ENCODE measurements at places on chromosomes 11 and 22.

DNA sequence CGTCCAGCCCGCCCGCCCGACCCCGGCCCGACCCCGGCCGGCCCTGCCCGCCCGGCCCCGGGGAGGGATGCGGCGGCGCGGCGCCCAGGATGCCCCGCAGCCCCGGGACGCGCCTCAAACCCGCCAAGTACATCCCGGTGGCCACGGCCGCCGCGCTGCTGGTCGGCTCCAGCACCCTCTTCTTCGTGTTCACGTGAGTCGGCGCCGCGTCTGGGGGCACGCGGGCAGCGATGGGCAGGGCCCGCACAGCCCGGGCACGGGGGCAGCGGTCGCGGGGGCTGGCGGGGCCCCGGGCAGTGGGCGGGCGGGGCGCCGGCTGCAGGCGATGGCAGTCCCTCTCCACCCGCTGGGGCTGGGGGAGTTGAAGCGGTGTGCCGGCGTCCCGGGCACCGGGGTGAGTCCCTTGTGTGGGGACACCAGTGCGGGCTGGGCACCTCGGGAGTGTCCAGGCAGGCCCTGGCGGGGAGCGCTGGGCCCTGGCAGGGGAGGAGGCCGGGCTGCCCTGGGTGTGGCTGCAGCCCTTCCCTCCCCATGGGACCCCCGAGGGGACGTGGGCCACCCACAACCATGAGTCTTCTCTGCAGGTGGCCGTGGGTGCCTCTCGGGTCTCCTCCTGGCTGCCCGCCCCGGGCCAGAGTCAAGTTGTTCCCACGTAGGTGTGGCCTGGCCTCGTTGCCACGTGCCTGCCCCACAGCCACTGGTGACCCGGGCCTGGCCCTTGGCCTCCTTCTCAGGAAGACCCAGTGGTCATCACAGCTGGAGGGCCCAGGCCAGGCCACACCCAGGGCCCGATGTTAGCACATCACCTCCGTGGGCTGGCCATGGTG, 468 bp downstream of the ZDHHC8 start:
- DNase-seq: no peak

DNA sequence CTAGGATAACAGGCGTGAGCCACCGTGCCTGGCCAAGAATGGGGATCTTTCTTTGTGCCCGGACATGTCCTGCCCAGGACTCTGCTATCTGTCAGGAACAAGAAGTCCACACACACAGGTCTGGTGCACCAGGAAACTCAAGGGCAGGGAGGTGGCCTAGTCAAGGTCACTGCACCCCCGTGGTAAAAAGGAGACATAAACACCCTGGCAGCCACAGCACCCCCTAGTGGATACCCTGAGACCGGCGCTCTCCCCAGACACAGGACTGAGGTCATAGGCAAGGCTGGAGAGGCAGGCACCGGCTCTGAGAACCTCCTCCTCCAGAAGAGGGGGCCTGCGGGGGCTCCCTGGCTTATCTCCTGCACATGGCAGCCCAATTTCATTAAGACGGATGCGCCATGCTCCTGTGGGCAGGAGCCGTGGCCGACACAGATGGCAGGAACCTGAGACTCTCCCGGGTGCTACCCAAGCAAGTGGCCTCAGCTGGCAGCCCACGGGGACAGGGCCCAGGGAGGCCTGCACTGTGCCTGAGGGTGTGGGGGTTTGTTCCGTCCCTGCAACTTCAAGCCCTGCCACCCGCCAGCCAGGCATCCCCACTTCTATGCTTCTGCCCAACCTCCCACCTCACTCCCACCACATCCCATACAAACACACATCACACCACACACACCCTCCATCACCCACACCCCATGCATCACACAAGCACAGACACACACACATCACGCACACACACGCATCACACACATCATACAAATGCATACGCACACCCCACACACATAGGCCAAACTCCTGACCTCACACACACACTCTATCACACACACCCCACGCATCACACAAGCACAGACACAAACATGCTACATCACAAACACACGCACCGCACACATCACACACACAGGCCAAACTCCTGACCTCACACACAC, 19.6 kb downstream of the MACROD1 start:
- no peak for DNase-seq

DNA sequence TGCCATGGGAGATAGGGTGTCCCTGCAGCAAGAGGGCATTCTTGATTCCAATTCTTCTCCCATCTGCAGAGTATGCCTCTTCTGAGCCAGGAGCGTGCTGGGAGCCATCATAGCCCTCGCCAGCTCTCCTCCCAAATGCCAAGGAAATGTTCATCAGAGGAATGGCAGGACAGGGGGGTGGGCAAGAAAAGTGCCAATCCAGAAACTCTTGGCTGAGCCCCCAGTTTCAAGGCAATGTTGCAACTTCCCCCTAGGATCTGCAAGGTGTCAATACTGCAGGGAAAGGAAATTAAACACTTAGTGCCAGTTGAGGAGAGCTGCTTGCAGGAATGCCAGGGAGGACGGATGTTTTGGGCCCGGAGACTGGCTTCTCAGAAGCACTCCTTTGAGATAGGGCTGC, 94.8 kb upstream of the PRDM11 start:
- DNase-seq: no peak

DNA sequence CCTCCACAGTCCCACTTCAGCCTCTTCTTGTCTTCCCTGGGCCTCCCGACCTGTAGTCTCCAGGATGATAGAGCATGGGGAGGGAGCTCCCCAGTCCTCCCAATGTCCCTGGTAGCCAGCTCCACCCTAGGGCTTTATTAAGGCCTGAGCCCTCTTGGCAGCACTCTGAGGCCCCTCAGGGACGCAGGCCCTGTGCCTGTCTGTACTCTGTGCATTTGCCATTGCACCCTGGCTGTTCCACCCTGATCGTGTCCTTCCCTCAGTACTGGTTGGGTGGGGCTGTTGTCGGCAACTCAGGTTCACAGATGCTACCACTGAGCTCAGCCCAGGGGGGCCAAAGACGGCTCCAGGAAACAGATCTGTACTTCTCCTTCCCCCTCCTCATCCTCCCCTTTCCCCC, 7.2 kb downstream of the SSTR3 start:
- no peak for DNase-seq

DNA sequence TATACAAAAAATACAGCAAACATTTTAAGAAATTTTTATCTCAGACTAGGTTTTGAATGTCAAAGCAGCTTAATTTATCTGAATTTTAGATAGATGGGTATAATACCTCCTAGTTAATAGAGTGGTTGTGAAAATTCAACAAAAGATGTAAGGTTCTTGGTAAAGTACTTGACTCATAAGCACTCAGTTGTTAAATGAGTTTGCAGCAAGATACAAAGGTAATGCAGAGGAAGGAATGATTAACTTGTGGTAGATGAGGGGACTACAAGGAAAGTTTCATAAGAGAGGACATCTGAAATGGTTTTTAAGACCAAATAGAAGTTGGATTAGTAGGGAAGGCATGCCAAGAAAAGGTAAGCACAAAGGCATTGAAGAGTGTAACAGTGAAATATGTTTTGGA, 37.4 kb downstream of the PPME1 start:
- DNase-seq: no peak

DNA sequence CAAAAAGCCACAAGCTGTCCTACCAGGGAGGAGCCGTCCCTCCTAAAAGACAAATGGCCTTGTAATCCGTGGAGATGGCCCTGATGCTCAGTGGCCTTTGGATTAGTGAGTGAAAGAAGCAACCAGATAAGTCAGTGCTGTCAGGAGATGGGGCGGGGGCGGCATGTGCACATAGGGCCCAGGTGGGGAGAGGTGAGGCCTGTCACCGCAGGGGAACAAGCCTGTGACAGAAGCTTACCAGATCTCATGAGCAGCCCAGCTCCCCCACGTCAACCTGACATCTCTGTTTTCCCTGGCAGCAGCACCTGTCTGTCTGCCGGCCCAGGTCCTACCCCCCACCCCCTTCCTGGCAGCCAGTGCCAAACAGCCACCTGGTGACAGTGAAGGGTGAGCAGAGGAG, 162.6 kb downstream of the BUD13 start:
- DNase-seq: no peak

DNA sequence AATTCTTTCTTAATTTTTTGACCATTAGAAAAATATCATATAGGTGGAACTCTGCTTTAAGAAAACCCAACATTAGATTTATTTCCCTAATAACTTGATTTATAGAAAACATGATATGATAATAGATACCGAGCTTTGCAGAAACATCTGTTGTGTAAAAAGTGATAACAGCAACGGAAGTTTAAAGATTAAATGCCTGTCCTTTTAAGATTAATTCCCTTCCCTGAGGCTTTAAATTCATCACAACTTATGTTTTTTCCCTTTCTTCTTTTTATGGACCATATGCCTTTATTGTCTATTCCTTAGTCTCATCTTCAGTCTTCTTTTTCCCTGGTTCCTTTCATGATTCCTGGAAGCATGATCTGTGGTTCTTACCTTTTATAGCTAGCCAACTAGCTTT, 1.9 kb downstream of the USP47 start:
- no peak for DNase-seq

DNA sequence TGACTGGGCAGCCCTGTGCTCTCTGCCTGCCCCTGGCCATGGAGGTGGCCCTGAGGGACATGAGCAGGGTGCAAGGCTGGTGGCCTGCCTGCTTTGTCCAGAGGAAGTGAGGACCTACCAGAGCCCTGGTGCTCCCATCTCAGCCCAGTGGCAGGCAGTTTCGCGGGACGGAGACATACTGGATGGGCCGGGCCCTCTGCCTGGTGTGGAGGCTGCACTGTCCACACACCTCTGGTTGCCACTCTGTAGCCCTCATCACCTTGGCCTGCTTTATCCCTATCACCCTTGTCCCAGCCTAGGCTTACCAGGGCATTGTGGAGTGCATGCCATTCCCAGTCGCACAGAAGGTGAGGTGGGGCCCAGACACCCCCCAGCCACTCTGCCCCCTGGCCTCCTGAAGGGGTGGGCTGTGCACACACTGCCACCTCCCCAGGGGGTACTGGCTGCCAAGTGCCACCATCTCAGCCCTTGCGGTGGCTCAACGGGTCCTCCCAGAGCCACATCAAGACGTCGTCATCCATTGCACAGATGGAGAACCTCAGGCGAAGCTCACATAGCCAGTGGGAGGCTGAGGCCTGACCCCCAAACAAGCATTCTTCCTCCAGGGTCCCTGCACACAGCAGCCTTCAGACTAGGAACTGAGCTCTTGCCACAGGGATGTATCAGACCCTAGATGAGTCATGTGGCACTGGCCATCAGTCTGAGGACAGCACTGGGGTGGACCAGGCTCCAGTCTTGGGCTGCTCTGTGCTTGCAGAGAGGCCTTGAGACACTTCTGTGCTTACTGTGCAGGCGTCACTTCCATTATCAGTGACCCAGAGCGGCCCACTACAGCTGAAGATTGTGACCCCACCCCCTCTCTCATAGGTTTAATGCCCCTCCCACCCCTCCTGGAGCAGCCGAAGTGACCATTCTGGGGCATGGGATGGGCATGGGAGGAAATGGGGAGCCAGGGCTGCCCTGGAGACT, 176.1 kb downstream of the IGLL1 start:
- no peak for DNase-seq

- no peak for DNase-seq
Measured at GRCh38 chr11:116055064-116055463, 550.8 kb upstream of the CADM1 start.

GRCh38 chr11:93493252-93493897, 49.8 kb downstream of the SMCO4 start:
- no peak for DNase-seq

DNA sequence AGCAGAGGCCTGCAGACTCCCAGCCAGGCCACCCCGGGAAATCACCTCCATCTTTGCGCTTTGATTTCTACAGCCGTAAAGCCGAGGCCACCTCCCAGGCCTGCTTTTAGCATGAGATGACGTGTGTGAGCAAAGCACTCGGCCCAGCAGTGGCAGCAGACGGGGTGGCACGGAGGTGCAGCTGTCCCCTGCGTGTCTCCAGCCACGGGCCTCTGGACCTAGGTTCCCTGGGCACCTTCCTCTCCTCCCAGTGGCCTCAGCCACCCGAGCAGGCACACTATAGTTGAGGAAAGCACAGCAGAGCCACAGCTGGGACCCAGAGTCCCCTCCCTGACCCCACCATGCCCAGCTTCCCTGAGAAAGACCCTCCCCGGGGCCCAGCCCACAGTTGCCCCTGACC, 15.9 kb downstream of the GNAZ start:
- no peak for DNase-seq

GRCh38 chr11:61762798-61763197, 10.4 kb downstream of the MYRF start:
- DNase-seq: no peak

DNA sequence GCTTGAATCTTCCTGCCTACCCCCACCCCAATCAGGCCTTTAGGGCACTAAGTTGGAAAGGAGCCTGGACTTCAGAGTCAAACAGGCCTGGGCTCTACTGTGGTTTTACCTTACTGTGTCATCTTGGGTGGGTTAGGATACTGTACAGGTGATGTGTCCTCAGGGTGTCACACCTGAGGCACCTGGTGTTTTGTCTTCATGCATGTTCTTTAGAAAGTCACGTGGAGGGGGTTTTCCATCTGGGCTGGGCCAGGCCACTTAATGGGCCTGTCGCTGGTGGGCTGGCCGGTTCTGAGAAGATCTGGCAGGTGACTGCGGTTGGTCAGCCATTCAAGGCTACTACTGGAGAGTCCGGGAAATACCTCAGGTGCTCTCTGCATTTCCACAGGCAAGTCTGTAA, 92.6 kb downstream of the SWAP70 start:
- no peak for DNase-seq

GRCh38 chr11:43217849-43218248, 93.9 kb upstream of the API5 start:
- no peak for DNase-seq

DNA sequence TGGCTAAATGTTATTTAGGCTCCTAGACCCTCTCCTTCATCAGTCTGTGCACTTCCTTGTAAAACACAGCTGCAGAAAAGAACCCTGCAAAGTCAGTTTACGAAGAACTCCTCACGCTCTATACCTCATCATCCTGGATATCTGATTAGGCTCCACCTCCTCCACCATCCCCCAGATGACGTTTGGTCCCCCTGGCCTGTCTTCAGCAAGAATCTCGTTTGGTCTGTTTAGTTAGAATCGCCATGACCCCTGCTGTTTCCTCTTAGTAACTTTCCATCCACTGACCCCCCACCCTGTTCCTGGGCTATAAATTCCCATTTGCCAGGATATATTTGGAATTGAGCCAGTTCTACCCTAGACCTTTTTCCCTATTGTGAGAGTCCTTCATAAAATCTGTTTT, 214.1 kb downstream of the OPCML start:
- DNase-seq: no peak

- no peak for DNase-seq
Measured at GRCh38 chr11:108204929-108205499, 17.4 kb downstream of the NPAT start.

- DNase-seq: no peak
Measured at GRCh38 chr11:115377882-115378296, 126.3 kb downstream of the CADM1 start.

All from skeletal muscle cell (primary cell).